Stimulated activated CD8-positive, alpha-beta memory T cell treated with anti-CD3 and anti-CD28 coated beads, Interleukin-7, amount 100 ng/mL, for 4 hours (primary cell): ENCODE measurements at places on chromosomes 16 and 17.

DNA sequence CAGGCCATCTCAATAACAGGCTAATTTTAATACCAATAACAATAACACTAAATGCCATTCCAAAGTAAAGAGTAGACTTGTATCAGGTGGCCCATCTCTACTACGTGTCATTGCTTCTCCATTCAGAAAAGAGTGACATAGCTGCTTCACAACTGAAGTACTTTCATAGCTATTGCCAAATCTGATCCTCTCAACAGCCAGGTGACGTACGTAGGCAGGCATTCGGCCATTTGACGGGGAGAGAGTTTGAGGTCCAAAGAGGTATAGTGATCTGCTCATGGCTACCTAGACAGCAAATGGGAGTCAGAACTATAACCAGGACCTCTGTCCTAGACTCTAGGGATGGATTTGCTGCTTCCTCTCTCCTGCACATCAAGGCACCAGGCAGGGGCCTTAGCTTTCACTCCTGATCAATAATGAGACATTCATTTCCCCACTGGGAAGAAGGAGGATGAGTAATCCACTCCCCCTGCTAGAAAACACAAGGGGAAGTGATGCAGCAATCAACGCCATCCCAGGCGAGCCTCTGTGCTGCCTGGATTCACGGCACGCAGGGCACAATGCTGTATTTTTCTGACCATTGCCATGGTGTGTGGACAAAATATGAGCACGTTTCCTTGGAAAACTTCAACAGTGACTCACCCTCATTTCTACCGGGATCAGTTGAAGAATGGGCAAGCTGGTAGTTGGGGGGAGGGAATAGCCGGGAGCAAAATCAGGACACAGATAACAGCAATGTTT, 80.9 kb downstream of the SPACA3 start:
- no peak for DNase-seq

- DNase-seq = no peak
Observed at GRCh38 chr16:49621241-49622083, 234.4 kb downstream of the ZNF423 start.

- no peak for DNase-seq
Observed at GRCh38 chr16:860891-861290, 60.4 kb upstream of the GNG13 start.

GRCh38 chr16:82368041-82368440, 198.0 kb upstream of the MPHOSPH6 start:
- DNase-seq = no peak

- DNase-seq = no peak
Observed at GRCh38 chr16:276426-277077, 808 bp upstream of the RGS11 start.

DNA sequence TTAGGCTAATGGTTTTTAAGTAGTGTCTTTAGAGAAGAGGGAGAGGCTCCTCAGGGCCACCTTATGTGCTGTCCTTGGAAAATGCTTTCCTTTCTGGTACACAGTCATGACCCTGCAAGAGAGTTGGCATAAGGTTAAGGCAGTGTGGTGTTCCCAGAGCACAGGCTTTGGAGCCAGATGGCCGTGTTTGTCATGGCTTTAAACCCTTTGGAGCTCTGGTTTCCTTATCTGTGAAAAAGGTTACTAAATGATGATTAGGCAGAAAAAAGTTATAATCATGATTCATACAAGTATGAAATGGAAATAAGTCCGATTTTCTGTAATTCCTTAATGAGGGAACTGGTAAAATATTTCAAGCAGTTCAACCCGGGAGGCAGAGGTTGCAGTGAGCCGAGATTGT, 13.2 kb downstream of the UTP4 start:
- DNase-seq = no peak

- no peak for DNase-seq
Observed at GRCh38 chr17:11917415-11917814, 79.9 kb downstream of the ZNF18 start.

- DNase-seq = no peak
Observed at GRCh38 chr17:1931844-1932579, 93.1 kb downstream of the RTN4RL1 start.

DNA sequence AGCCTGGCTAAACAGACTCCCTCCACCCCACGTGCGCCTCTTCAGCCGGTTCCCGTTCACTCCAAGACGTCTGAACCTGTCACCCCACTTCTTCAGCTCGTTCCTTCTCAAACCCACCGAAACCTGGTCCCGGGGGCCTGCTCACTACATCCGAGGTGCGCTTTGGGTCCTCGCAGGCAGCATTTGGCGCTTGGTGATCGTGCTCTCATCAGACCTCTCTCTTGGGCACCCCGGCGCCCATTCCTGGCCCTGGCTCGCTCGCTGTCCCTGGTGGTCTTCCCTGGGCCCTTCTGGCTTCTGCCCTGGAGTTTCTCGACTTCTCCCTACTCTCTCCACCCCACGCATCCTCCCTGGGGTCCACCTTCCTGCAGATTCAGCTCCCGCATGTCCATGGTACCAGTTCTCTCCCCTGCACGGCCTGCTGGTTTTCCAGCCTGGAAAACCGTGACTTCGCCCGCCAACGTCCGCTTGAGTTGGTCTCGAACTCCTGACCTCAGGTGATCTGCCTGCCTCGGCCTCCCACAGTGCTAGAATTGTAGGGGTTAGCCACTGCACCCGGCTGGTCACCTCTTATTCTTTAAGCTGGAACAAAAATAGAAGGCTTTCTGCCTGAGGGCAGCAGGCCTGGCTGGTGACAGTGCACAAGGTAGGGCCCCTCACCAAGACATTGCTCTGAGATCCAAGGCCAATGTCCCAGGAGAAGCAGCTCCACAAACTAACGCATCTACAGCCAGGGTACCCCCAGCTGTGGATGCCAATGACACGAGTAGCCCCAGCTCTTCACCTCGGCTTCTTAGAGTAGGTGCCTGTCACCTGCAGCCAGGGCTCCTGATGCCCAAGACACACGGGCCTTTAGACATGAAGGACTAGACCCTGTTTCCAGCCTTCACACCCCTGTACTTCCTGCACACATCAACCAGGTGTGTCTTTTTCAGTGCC, 1.1 kb upstream of the MEAK7 start:
- DNase-seq = no peak

- no peak for DNase-seq
Observed at GRCh38 chr16:46753015-46753414, 4.9 kb upstream of the MYLK3 start.

GRCh38 chr17:21287703-21288449, 3.4 kb downstream of the MAP2K3 start:
- peak; percentile 97 for DNase-seq

DNA sequence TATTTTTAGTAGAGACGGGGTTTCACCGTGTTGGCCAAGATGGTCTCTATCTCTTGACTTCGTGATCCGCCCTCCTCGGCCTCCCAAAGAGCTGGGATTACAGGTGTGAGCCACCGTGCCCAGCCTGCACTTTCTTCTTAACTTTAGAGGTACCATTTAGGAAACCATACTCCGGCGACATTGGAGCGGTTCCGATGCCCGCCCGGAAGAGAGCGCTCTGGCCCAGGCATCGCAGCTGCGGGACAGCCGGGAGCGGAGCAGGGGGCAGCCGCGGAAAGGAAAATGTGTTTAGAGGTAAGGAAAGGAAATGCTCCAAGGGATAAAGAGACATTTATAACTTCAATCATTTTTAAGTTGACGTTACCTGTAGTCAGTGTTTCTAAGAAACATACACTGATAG, 6.0 kb upstream of the HS3ST3B1 start:
- no peak for DNase-seq

GRCh38 chr16:56436258-56436657, 10.9 kb upstream of the AMFR start:
- DNase-seq = no peak

DNA sequence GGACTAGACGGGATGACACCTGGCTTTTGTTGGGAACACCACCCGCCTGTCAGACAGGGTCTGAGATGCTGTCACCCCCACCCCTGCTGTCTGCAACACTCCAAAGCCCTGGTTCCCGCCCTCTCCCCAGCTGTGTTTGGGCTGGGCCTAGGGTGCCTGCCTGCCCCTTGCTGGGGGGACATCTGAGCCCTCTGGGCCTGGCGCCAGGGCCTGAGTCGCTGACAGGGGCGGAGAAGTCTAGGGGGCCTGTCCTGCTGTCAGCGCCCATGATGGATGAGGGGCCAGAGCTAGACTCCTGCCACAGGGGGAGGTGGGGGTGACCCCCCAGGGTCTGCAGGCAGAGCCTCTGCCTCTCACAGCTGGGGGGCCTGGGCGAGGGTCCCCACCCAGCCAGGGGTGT, 7.6 kb upstream of the PKMYT1 start:
- DNase-seq = no peak

GRCh38 chr17:16259926-16260325, 42.9 kb downstream of the PIGL start:
- DNase-seq = no peak

DNA sequence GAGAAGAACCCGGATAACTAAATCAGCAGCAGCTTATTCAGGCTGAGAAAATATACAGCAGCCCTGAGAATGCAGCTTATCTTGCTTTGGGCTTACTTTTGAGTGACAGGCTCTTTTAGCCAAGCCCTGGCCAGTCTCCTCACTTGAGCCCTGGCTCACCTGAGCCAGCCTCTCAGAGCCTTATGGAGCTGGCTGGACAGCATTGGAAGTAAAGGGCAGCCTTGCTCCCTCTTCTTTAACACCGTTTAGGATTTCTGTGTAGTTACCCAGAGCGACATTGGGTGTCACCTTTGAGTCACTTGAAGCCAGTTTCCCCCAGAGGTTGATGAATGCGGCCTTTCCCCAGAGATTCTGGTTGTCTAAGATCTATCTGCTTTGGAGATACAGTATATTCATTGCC, 7.7 kb upstream of the NPIPB2 start:
- no peak for DNase-seq

DNA sequence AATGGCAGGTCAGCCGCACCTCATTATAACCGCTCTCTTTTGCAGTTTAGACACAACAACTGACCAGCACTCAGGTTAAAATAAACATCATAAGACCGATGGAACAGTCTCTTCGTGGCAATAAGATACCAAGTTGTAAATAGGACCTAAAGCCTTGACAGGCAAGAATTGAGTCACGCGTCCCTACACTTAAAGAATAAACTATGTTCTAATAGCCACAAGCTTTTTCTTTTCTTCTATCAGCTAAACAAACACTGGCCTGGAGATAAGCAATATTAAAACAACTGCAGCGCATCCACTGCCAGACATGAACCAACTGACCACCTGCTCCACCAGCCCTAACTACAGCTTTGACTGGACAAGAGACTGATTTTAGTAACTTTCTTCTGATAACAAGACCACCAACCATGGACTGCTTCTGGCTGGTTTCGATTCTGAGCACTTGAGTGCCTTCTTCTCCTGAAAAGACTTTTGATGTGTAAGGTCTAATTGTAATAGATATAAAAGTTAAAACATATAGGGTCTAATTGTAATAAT, 17.5 kb downstream of the SLFN12L start:
- DNase-seq = no peak

DNA sequence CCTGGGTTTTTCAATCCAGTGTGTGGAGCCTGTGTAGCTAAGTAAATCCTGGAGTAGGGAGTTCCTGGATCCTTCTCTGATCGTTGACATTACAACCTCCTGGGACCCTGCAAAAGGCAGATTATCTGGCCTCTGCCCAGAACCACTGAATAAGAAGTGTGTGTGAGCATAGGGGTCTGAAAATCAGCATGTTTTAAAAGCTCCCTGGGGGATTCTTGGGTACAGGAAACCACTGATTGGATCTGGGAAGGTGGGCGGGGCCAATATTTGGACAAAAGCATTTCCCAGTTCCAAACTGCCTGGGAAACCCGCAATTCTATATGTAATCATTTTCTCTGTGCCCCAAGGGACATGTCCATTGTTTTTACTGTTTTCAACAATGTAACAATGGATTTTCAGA, 27.2 kb upstream of the BEAN1 start:
- DNase-seq = no peak

- no peak for DNase-seq
Observed at GRCh38 chr17:78355045-78355641, 4.7 kb downstream of the SOCS3 start.

GRCh38 chr17:44878627-44879221, 20.5 kb downstream of the EFTUD2 start:
- no peak for DNase-seq

- DNase-seq = no peak
Observed at GRCh38 chr17:81517339-81518112, 4.9 kb upstream of the ACTG1 start.

GRCh38 chr16:77677129-77677528, 45.2 kb upstream of the NUDT7 start:
- no peak for DNase-seq

- DNase-seq = no peak
Observed at GRCh38 chr16:11909653-11910545, 5.9 kb downstream of the GSPT1 start.

DNA sequence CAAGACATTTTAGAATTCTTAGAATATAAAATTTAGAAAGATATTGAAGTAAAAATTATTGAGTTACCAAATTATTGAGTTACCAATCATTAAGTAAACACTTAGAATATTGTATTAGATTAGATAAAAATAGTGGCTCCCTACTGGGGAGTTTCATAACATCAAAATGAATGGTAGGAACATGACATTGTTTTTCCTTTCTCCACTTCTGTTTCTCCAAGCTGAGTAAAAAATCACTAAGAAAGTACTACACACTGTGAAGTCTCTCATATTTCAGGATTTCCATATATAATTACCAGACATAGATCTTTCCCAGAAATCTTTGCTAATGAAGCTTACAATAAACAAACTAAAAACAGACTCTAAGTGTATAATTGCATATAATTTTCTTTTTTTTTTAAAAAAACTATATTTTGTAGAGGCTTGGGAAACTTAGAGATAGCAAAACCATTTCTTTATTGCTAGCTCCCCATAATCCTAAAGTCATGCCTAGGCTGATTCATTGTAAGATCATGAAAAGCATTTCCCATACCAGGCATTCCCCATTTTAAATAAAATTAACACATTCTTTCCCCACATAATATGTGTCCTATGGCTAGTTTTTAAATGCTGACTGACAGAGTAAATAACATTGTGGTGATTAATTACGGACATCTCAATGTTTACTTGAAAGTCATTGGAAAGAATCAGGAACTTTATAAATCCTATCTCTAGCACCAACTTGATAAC, 1408.7 kb upstream of the GOT2 start:
- no peak for DNase-seq
